ENCODE measurements at places on chromosomes 11 and 22.

DNA sequence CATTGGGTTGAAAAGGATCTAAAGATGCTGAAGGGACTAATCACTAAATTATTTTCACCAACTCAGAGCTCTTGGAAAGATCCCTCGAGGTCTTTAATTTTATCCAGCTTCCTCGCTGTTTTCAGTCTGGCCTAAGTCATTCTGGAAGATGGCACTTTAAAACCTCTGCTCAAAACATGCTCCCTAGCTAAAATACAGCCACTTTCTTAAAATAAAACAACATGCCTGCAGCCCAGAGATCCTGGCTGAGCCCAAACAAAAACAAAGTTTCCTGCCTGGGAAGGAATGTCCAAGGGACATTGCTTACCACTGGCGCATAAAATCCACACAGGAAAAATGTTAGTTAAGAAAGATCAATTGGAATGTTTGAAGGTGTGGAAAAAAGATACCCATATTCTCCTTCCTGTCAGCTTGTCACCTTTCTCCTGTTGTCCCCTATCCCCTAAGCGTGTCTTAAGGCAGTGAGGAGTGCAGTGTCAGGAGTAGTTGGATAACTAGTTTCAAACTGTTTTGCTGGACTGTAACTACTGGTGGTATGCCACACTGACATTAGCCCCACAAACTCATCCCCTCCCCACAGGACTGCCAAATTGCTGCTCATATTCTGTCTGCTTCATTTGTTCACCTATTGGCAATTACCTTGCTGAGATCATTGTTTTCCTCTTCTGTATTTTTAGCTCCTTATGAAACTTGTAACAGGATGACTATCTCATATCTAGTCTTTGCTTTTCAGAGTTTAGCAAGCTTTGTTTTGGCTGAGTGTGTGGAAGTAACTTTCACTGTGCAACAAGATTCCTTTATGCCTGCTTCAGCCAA, 108.3 kb upstream of the SESN3 start:
- DNase-seq: no peak

DNA sequence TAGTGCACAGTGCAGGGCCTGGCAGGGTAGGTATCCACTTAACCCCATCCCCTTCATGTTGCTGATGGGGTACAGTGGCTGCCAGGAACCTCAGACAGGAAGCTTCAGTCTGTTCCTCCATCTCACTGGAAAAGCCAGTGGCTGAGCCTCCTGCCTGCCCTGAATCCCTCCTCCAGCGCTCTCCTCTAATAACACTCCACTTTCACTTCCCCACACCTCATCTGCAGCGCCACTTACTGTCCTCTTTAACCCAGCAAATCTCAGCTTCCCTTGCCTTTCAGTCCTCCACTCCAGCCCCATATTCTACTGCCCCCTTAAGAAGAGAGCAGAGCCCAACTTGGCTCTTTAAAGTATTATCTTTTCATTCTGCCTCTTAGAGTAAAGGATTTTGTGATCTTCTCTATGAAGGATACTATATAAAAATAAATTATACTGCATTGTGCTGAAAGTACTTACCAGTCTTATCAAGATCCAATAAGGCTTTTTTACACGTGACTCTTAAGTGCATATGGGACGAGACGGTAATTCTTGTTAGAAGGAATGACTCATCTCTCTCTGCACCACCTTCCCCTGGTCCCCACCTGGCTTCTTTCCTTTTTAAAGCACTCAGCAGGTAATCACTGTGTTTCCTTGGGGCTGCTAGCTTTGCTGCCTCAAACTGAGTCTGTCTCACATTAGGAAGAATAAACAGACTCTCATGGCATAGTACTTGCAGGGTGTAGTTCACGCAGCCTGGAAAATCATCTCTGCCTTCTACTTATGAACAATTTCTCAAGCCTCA, 238.0 kb upstream of the NARS2 start:
- no peak for DNase-seq

- peak; percentile 33 for DNase-seq
These were observed 46.3 kb upstream of the SYT13 start for GRCh38 chr11:45332276-45332934.

DNA sequence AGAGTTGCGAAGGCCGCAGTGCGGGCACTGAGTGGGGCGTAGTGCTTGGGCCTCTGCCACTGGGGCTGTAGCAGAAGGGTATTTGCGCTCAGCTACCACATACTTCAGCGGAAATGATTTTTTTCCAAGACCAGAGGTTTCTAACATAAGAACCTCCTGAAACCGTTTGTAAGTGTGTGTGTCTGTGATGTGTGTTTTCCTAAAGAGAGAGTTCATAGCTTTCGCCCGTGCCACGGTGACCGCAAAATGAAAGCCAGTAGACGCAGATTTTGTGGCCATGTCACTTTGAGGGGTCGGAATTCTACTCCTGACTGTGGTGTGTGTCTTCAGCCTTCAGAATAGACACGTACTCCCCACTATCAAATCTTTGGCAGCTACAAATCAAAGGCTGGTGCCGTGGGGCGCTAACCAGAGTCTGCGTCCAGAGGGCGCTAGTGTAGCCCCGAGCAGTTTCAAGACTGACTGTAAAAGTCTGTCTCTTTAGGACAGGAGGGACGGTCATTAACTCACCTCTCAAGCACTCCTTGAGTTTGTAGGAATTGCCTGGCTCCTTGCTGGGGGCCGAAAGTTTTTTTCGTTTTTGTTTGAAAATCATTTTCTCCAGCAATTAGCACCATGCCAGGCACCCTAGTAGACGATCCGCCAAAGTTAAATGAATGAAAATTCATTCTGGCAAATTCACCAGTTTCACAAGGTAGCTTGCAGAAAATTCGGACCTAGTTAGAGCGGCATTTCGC, 2.5 kb upstream of the CALCA start:
- peak; percentile 50 for DNase-seq

DNA sequence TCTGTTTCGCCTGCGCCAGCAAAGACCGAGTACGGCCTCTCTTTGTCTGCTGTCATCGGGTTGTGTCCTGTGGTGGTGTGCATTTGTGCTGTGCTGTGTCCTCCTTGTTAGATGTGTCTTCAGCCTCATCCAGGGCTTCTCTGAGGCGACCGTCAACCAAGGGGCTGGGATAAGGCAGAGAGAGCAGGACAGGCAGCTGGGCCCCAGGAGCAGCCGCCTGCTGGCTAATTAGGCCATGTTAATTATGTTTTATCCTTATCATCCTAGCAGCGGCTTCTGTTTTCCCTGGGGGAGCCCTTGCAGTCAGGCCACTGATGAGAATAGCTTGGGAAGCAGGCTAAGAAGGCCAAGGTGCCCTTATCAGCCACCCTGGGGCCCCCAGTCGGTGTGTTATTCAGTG, 40.7 kb upstream of the TTC12 start:
- DNase-seq: no peak

DNA sequence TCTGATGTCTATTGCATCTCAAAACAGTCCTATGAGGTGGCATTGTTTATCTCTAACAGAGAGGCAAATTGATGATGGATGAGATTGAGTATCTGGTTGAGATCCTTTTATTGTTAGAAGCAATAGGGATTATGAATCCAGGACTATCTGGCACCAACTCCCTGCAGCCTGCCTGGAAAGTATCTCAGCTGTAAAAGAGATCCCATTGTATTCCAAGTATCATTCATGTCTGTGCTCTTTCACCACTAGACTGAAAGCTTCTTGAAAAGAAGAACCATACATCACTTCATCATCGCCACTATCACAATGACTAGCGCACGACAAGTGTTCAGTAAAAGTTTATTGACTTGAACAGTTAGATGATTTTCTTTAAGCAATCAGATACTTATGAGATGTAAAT, 41.9 kb upstream of the PCF11 start:
- DNase-seq: no peak

DNA sequence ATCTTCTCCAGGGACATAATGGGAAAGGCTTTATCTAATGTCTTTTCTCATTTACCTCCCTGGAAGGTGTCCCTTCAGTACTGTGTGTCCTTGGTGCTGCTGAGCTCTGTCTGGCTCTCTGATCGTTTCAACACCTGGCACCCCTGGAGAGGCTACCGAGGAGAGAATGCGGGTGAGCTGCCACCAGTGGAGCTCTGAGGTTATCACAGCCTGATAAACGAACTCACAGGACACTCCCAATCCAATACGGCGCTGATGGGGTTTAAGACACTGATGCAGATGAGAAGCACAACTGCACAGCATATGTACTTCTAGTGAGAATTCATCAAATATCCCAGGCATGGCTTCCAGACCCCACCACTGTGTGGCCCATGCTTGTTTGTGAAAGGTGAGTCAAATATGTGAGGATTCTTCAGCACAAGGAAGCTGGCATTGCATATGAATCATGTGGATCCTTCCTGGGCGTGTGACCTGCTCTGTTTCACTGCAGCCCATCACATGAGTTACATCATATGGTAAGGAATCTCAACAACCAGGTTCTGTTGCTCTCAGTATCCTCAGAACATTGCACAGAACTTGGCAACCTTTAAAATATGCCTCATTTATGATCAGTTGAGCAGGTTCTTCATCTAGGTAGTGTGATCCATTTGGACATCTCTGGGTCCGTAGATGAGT, 34.8 kb upstream of the VWA5A start:
- no peak for DNase-seq

- no peak for DNase-seq
These were observed 31.5 kb upstream of the CAT start for GRCh38 chr11:34407121-34407813.

- no peak for DNase-seq
These were observed 4.0 kb downstream of the MS4A8 start for GRCh38 chr11:60703374-60703773.

GRCh38 chr22:19455585-19456370, 8.3 kb upstream of the C22orf39 start:
- no peak for DNase-seq

DNA sequence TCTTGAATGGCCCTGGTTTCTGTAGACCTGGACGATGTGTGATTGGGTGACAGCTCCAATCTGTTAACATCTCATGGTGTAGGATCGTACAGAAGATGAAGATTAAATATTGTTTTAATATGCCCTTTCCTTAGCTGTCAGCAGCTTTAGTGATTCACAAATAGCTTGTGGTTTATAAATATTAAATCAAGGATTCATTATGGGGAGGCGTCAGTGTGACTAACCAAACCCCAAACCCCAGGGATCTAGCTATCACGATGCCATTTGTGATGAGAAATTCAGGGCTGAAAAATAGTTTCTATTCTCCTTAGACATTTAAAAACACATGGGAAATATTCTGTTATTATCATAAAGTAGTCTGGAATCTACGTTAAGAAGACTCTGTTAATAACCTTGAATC, 73.4 kb downstream of the NCAM1 start:
- DNase-seq: no peak

DNA sequence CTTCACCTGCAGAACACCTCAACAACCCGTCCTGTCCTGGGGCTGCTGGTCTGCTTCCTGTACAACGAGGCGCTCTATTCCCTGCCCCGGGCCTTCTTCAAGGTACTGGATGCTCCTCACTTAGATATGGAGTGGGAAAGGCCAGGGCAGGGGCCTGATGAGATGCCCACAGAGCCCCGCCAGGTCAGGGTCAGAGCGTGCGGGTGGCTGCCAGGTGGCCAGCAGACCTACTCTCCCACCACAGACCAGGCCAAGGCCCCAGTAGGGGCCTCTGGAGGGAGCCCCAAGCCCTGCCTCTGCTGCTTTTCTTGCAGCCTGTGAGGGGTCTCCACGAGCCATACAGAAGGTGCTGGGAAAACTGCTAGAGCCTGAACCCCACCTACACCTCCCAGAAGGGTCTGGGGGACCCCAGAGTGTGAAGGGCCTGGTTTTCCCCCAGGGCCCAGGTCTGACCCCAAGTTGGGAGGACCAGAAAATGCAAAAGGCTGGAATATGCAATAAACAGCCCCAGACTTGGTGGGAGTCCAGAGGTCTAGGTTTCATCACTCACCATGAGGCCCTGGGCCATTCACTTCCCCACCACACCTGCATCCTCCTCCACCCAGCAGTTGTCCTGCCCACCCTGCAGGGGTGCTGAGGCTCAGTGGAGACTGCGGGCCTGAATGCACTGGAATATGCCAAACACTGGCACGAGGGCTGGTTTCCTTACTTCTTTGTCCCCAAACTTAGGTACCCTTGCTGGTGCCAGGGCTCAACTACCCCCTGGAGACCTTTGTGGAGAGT, 14.7 kb downstream of the ZDHHC24 start:
- no peak for DNase-seq

- no peak for DNase-seq
These were observed 30.3 kb downstream of the NF2 start for GRCh38 chr22:29633514-29634312.

- DNase-seq: no peak
These were observed 935 bp downstream of the ZNF143 start for GRCh38 chr11:9461760-9462134.

GRCh38 chr11:130388607-130389205, 39.7 kb downstream of the ADAMTS8 start:
- DNase-seq: no peak

GRCh38 chr22:50229370-50229769, 15.5 kb downstream of the TUBGCP6 start:
- no peak for DNase-seq

DNA sequence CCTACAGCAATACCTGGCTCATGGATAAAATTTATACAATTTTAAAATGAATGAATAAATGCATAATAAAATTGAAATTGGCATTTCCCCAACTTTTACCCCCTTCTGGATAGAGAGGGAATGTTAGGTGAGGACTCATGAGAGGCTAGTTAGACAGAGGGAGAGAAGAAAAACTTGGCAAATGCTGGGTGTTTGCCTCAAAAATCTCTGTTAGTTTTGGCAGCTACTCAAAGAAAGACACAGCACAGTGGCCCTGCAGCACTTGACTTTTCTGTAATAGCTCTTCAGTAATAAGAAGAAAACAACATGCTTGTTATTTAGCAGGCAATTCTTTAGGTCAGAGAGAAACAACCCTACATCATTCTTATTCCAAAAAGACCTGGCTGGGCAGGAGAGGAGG, 20.7 kb upstream of the IZUMO1R start:
- DNase-seq: no peak

DNA sequence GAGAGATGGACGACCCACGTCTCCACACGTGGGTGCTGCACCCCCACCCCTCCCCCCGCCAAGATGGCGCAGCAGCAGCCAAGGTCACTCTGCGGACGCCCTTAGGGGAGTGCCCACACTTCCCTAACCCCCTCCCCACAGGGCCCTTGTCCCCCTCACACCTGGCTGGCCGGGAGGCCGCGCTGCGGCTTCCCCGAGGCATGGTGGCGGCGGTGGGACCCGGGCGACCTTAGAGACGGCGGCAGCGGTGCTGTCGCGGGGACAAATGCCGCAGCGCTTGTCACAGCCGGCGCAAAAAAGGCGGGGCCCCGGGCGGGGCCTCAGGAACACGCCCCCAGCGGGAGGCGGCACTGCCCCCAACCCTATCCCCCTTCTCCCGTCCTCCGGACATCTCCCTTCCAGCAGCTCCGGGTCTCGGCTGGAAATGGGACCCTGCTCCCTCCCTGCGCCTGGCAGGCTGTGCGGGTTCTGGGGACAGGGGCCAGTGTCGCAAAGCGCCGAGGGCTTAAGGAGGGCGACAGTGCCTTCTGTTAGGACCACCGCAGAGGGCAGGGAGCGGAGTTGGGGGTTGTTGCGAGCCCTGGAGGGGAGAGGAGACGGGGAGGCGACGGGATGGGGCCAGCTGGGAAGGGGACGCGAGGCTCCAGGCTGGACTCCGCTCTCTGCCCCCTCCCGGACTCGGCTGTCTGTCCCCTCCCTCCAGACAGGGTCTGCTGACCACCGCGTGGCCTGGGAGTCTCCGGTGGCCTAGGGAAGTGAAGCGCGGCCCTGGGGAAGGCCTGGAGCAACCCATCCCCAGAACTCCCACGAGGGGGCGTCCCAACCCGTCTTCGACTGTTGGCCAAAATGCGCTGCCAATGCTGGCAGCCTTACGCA, at the start of gene CHCHD10:
TSS of gene CHCHD10 (minus strand) at position 300 of the 876 bp plus-strand sequence. CDS start at position 202, 98 bp downstream.
- DNase-seq: peak; percentile 65
